ENCODE measurements at places on chromosomes 6 and 20.

GRCh38 chr6:123306334-123306733 is 310.3 kb downstream of the CLVS2 start:
- no peak for DNase-seq

- DNase-seq, result no peak
These were observed 190.2 kb downstream of the BCAS1 start for GRCh38 chr20:53880108-53880641.

DNA sequence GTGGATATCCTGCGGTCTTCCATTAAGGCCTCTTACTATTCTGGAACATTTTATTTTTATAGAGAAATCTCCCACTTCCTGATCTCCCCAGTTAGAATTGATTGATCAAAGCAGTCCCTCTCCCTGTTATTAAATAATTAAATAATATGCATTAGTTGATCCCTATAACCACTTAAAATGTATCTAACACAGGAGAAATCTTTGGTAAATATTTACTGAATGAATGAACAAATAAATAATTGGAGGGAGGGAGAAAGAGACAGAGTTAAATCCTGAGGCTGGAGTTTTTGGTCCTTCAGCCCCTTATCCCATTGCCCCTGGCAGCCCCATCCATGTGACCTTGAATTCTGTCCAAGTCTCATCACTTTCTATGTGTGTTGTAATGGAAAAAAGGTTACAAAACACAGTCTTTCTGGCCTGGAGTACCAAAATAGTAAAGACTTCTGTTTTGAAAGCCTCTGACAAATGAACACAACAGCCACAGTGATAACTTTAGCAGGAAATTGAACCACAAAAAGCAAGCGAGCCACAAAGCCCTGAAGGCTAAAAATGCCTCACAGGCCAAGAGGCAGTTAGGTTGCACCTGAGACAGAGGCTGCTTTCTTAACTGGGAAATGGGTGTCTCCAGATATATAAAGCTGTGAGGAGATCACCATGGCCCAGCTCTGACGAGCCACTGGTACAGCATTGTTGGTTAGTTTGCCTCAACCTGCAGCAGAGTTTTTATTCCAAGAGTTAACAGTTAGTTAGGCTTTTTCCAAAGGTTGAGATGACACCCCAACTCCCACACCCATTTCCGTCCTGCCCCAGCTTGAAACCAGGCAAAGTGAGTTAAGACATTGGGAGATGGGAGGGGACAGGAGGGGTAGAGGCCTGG is 11.3 kb downstream of the NT5E start:
- DNase-seq, result no peak

DNA sequence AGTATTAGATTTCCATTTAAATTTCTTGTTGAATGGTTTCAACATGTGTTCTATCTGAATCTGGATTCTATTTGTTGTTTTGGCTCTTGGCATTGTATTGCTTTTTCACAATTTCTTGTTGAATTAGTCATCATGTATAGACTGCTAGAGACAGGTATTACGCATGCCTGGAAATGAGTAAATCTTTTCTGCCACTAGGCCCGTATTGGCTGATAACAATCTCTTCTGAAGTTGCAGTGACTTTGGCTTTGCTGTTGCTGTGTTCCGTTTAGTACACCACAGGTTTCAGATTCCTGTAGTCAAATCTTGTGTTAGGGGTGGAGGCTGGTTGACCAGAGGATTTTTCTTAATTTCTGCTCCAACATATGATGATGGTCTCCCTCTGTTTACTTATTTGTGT is 1339.4 kb downstream of the GRIK2 start:
- DNase-seq, result no peak

DNA sequence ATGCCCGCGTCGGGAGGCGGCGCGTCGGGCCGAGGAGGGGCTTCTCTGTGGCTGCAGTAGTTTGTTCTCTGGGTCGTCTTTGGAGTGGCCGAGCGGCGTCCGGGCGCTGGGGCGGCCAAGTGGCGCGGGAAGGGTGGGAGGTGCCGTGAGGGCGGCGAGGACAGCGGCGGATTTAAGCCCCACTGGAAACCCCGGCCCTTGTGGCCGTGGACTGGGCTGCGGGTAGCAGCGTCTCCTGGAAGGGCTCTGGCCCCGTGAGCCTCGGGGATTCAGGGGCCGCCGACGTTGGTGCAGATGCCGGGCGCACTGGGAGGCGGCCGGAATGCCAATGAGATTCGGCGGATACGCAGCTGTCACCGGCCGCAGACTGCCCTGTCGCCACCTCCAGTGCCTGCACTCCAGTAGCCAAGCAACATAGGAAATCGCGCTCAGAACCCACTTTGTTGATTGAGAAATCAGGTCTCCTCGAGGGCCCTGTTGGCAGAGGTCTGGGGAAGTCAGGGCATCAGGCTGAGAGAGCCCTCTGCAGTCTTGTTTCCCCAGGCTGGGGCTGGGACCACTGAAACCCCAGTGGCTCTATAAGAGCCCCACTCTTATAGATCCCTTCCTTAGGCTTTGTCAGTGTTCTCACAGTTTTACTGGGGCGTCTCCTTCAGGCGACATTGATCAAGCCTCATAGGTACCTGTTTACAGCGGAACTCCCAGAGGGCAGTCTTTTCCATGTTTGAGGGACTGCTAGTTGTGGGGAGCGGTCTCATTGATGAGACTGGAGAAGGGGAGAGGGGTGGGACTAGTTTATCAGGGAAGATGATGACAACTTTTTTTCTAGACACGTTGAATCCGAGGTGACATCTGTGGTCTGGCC is 642 bp downstream of the GZF1 start:
- DNase-seq, result no peak

GRCh38 chr6:74091136-74091793 is 395.3 kb downstream of the CD109 start:
- no peak for DNase-seq

DNA sequence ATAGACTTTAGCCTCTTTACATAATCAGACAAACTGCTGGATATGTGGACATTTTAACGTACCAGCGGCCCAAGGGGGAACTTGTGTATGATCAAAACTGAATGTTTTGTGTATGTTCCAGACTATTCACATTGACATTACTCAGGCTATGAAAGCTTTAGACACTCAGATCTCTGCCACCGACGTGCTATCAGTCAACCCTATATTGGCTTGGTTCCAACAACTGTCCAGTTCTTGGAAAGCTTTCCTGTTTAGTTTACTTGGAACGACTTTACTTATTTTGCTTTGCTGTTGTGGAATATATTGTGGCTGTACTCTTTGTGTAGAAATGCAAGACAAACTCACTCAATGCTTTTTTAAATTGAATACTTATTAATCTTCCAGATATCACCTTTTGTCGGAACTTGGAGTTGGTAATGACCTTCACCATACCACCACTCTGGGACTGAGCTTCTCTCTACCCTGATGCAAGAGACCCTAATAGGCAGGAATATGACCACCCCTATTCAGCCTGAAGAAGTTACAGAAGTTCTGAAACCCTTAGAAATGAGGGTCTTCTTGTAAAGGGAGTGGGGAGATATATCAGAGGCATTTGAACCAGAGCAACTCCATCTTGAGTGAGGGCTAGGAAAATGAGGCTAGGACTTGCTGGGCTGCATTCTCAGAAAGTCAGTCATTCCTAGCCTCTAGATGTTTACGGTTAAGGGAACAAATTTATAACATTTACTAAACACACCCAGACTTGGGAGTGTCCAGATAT is 49.0 kb upstream of the PAX1 start:
- DNase-seq, result no peak

DNA sequence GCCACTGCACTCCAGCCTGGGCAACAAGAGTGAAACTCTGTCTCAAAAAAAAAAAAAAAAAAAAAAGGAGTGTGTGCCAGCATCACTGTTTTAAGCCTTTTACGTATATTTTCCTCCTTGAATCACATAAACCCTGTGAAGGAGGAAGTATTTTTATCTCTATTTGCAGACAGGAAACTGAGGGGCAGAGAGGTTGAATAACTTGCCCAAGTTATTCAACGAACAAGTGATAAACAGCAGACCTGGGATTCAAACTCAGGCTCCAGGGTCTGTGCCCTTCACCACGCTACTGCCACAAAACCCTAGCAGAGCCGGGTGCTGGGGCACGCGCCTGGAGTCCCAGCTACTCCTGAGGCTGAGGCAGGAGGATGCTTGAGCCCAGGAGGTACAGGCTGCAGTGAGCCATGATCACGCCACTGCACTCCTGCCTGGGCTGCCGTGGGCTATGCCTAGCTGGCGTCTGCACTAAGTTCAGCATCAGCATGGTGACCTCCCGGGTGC is 9.4 kb upstream of the AVP start:
- no peak for DNase-seq

DNA sequence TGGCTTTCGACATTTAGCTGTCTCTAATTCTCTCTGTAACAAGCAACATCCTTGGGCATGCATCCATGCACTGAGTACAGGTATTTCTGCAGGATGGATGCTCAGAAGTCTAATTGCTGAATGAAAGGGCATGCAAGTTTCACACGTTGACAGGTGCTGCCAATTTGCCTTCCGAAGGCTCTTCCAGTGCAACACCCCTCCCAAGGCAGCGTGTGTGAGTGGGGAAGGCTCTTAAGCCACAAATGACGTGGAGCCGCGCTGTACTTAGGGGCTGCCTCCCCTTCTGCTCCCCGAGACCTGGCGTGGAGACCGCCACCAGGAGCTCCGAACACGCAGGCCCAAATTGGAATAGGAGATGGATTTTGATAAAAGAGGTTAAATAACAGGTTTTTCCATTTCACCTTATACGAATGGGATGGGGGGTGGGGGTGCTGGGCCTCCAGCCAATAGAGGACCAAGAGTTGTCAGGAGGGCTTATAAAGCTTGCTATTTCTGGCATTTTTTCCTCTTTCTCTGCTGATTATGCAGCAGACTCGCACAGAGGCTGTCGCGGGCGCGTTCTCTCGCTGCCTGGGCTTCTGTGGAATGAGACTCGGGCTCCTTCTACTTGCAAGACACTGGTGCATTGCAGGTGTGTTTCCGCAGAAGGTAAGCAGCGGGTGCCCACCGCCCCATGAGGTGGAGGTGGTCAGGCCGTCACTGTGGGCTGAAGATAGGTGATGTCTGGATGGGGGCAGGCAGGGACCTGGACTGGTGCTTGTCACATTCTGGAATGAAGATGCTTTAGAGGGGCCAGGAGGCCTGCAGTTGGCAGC is 30.9 kb downstream of the TOX2 start:
- DNase-seq, result no peak

- DNase-seq, result no peak
These were observed 17.2 kb downstream of the ENPP3 start for GRCh38 chr6:131654326-131654725.

DNA sequence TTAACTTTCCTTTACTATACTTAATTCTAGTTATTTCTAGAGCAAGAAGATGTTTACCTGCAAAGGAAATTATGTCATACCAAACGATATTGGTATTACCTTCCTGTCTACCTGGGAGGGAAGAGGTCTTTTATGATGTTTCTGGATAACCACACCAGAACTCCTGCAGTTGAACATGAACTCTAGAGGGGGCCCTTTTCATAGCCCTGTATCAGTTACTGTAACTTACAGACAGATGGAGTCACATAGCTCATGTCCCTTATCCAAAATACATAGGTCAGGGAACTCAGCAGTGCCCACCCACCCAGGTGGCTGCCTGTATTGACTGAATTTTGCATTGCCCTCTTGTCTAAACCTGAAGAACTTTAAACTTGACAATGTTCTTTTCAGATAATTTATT is 35.1 kb upstream of the MYL9 start:
- DNase-seq, result no peak

GRCh38 chr6:116568821-116569755 is 2.2 kb upstream of the RWDD1 start:
- no peak for DNase-seq

DNA sequence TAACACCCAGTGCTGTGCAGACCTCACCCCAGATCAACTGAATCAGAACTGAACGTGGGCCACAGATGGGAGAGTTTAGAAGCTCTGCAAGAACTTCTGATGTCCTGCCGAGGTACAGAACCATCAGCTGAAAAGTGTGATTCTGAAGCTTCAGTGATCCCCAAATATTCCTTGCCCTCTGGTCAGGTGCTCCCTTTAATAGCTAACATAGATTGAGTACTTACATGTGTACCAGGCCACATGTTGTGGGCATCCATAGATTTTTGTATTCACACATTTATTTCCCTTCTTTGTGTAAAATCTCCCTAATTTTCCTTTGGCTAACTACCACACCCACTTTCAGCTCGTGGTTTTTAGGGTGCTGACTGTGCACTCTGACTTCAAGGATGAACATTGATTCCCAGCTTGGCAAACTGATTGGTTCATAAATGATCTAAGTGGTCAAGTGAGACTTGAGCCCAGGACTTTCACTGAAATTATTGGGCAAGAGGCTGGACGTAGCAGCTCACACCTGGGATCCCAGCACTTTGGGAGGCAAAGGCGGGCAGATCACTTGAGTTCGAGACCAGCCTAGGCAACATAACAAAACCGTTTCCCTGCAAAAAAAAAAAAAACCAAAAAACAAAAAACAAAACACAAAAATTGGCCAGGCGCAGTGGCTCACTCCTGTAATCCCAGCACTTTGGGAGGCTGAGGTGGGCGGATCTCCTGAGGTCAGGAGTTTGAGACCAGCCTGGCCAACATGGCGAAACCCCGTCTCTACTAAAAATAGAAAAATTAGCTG is 162.2 kb downstream of the BCAS1 start:
- DNase-seq, result no peak

GRCh38 chr20:20439602-20440190 is 71.8 kb downstream of the INSM1 start:
- no peak for DNase-seq

All from stimulated activated CD4-positive, alpha-beta T cell treated with anti-CD3 and anti-CD28 coated beads, Interleukin-2, amount 100 ng/mL, for 48 hours (primary cell).